ENCODE measurements at places on chromosomes 6 and 20.

- no peak for DNase-seq
Observed at GRCh38 chr6:32046450-32047083, 8.4 kb downstream of the CYP21A2 start.

DNA sequence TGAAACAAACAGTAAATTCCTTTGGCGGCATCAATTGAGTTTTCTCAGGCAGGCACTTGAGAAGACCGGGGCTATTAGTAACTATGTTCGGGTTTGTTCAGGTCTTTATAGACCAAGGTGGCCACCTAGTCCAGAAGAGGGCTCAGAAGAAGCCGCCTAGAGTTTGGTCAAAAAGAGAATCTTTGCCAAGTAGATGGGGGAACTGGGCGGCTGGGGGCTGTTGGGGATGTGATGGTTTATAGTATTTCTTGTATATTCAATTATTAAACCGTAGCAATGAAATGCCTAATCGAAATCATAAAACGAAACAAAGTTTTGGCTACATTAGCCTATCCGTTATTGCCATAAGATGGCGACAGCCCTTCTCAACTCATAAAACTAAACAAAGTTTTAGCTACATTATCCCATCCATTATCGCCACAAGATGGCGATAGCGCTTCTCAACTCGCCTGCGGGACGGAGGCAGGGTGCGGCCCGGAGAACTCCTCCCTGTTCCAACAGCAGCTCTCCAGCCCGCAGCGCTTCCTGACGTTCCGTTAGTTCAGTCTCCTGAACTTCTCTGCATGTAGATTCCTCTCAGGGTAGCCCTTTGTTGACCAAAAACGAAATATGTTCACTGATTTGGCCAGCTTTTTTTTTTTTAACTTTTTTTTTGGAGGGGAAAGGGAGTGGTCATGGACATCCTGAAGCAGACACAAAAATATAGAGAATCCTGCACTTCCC is 120.5 kb upstream of the PRSS16 start:
- DNase-seq = peak; percentile 88

GRCh38 chr6:99412065-99412464 is 13.0 kb downstream of the PNISR start:
- DNase-seq = no peak

DNA sequence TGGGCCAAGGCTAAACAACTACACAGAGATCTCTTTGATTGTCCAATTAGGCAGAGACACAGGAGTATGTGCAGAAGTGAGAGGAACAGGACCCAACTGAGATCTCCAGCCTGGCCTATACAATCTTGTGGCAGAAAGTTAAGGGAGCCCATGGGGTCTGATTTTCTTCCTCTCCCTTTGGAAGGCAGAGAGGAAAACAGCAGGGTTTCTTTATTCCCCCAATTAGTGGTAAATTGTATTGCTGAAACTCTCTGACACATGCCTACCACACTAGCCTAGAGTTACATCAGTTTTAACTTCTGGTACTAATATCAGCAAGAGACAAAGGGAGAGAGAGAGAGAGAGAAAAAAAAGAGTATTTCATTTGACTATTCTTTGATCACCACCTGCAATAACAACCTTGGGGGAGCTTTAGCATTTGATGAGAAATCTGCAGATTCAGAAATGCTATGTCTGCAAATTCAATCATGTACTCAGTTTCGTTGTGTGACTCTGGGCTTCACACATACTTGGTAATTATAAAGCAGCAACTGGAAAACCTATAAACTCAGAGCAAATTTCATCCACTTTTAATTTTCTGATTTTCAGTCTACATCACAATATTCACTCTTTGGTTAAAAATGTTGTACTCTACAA is 260.3 kb upstream of the SPTLC3 start:
- peak; percentile 69 for DNase-seq

DNA sequence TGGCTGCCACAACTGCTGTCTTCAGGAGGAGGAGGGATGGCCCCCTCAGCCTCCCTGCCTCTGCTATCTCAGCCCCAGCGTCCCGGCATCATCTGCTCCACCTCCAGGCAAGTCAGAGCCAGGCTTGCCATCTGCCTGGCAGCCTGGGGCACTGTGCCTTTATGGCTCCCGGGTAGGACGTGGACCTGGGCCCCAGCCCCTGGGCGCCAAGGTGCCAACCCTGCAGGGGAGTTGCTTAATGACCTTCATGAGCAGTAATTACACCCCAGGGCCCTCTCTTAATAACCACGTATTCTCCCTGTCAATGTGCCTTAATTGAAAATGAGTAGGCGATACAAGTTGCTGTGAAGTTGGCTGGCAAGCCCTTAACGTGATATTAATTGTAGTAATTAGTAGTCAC is 122.1 kb upstream of the MLN start:
- no peak for DNase-seq

DNA sequence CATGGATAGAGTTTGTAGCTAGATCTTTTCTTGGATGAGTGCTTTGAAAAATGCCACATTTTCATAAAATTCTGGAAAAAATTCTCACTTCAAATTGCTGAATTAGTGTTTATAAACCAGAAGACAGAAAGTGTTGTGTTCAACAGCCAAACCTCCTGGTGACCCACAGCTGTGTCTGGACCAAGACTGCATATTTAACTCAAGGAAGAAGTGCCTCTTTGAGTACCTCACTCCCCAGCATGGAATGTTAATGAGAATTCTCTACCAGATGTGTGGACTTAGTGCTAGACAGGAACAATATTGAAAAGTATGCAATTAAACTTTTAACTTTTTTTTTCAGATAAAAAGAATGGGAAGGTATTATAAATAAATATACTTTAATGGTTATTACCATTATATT is 609.3 kb downstream of the COL12A1 start:
- DNase-seq = no peak

Data from MM.1S (cell line).